Common myeloid progenitor, CD34-positive (primary cell): ENCODE measurements at places on chromosomes 11 and 22.

DNA sequence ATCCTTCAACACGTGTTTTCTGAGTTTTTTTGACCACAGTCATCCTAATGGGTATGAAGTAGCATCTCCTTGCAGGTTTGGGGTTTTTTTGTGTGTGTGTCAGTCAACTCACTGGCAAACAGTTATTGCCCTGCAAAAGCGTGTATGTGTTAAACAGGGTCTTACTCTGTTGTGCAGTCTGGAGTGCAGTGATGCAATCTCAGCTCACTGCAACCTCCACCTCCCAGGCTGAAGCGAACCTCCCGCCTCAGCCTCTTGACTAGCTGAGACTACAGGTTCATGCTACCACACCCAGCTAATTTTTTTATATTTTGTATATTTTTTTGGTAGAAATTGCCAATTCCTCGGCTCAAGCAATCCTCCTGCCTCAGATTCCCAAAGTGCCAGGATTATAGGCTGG, 15.4 kb downstream of the CELSR1 start:
- peaks cover 9% of the 10 kb centered on the region for H3K27me3 ChIP-seq
- DNase-seq: no peak
- no peaks in the 10 kb centered on the region for H3K4me1 ChIP-seq
- no peaks in the 10 kb centered on the region for H3K36me3 ChIP-seq
- no peak overlapping the region for H3K4me3 ChIP-seq

GRCh38 chr22:37971475-37972434, 12.6 kb downstream of the SOX10 start:
- H3K4me1 ChIP-seq: no peaks in the 10 kb centered on the region
- DNase-seq: no peak
- H3K4me3 ChIP-seq: no peak overlapping the region

DNA sequence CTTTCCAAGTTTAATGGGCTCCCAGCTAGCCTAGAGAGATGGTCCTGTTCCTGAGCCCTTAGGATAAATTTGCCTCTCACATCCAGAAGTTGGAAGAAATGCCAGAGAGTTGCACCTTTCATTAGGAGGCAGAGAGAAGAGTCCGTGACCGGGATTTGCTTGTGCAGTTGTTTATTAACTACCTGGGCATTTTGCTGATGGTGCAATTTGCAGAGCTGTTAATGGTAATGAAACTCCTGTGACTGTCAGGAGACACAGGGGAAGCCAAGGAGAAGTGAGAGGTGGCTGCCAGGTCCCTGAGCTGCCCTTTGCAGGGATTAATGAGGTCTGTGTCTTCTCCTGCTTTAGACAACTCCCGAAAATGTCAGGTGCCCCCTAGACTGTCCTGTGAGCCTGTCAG, 69.1 kb upstream of the B3GAT1 start:
- no peaks in the 10 kb centered on the region for H3K36me3 ChIP-seq
- H3K4me3 ChIP-seq: no peak overlapping the region
- H3K27me3 ChIP-seq: peaks cover 4% of the 10 kb centered on the region
- H3K4me1 ChIP-seq: no peaks in the 10 kb centered on the region

- peak; percentile 93 for DNase-seq
- peak overlapping the region; percentile 82 for H3K27ac ChIP-seq
- H3K4me3 ChIP-seq: no peak overlapping the region
- H3K36me3 ChIP-seq: no peaks in the 10 kb centered on the region
Observed at GRCh38 chr11:76588455-76589325, 81.9 kb downstream of the LRRC32 start.

GRCh38 chr11:122863704-122864326, 18.7 kb upstream of the JHY start:
- no peak overlapping the region for H3K4me3 ChIP-seq
- no peaks in the 10 kb centered on the region for H3K27me3 ChIP-seq
- peak; percentile 72 for DNase-seq
- no peak overlapping the region for H3K27ac ChIP-seq
- no peaks in the 10 kb centered on the region for H3K36me3 ChIP-seq

DNA sequence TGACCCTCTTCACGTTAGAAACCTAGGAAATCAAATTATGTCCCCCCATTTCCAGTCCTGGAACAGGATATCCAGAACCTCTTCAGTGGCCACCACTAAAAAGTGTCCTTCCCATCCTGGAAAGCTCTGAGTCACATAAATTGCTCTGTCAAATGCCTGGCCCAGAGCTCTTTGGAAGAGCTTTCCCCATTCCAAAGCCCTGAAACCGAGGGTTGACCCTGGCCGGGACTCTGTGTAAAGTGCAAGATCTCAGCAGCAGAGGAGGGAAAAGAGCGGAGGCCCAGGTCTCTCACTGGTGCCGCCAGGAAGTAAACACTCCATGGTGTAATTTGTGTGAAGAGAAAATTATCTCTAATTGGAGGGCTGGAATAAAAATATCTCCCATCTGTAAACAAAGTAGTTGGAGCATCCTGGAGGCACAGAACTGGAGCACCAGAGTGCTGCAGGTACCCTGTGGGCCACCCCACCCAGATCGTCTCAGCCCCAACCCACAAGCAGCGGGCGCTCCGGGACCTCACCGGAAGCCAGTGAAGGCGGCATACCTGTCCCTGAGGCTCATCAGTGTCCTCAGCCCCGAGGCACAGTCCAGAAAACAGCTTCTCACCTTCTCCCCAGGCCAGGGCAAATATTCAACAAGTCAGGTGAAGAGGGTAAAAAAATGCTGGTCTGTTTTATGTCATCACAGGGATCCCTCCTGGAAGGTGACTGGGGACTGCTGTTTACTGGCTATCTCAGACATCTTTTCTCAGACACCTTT, 4.7 kb upstream of the JAM3 start:
- H3K27me3 ChIP-seq: no peaks in the 10 kb centered on the region
- H3K27ac ChIP-seq: no peak overlapping the region
- H3K4me3 ChIP-seq: no peak overlapping the region
- H3K4me1 ChIP-seq: peaks cover 24% of the 10 kb centered on the region
- H3K36me3 ChIP-seq: no peaks in the 10 kb centered on the region
- no peak for DNase-seq

GRCh38 chr11:100918551-100919500, 210.8 kb downstream of the PGR start:
- H3K4me1 ChIP-seq: no peaks in the 10 kb centered on the region
- DNase-seq: no peak
- no peaks in the 10 kb centered on the region for H3K27me3 ChIP-seq
- no peaks in the 10 kb centered on the region for H3K36me3 ChIP-seq

GRCh38 chr22:23281406-23282088, 101.2 kb downstream of the BCR start:
- no peak overlapping the region for H3K27ac ChIP-seq
- no peaks in the 10 kb centered on the region for H3K27me3 ChIP-seq
- DNase-seq: peak; percentile 84
- H3K4me1 ChIP-seq: peaks cover 11% of the 10 kb centered on the region
- peaks cover 14% of the 10 kb centered on the region for H3K36me3 ChIP-seq
- H3K4me3 ChIP-seq: peak overlapping the region; percentile 24

- H3K36me3 ChIP-seq: no peaks in the 10 kb centered on the region
- no peak overlapping the region for H3K27ac ChIP-seq
- H3K4me1 ChIP-seq: no peaks in the 10 kb centered on the region
- no peak overlapping the region for H3K4me3 ChIP-seq
- H3K27me3 ChIP-seq: no peaks in the 10 kb centered on the region
- no peak for DNase-seq
Observed at GRCh38 chr11:38411149-38411548, 1813.1 kb upstream of the RAG2 start.

- no peak overlapping the region for H3K4me3 ChIP-seq
- H3K36me3 ChIP-seq: no peaks in the 10 kb centered on the region
- H3K27ac ChIP-seq: no peak overlapping the region
- peaks cover 16% of the 10 kb centered on the region for H3K4me1 ChIP-seq
- H3K27me3 ChIP-seq: peaks cover 8% of the 10 kb centered on the region
- no peak for DNase-seq
Observed at GRCh38 chr22:41928593-41929417, 2.2 kb upstream of the TNFRSF13C start.

DNA sequence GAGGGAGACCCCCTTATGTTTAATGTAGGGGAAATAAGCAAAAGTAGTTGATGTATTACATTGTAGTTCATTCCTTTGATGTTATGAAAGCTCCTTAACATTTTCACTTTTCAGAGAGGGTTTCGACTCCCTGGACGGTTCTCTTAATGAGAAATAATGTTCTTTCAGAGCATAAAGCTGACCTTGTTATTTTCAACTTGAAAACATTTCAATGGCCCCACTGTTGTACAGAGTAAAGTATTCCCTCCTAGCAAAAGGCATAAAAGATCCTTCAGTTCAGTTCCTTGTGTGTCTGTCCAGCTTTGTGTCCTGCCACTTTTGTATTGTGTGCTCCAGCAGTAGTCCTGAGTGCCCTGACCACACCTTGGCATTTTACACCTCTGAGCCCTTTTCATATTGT, 63.9 kb downstream of the UVRAG start:
- H3K27me3 ChIP-seq: no peaks in the 10 kb centered on the region
- no peak overlapping the region for H3K27ac ChIP-seq
- H3K36me3 ChIP-seq: peaks cover 7% of the 10 kb centered on the region
- H3K4me1 ChIP-seq: peaks cover 22% of the 10 kb centered on the region
- DNase-seq: no peak

GRCh38 chr11:57792870-57793269, 31.3 kb downstream of the CTNND1 start:
- no peaks in the 10 kb centered on the region for H3K27me3 ChIP-seq
- peak; percentile 44 for DNase-seq
- H3K27ac ChIP-seq: no peak overlapping the region
- peak overlapping the region; percentile 16 for H3K4me3 ChIP-seq

DNA sequence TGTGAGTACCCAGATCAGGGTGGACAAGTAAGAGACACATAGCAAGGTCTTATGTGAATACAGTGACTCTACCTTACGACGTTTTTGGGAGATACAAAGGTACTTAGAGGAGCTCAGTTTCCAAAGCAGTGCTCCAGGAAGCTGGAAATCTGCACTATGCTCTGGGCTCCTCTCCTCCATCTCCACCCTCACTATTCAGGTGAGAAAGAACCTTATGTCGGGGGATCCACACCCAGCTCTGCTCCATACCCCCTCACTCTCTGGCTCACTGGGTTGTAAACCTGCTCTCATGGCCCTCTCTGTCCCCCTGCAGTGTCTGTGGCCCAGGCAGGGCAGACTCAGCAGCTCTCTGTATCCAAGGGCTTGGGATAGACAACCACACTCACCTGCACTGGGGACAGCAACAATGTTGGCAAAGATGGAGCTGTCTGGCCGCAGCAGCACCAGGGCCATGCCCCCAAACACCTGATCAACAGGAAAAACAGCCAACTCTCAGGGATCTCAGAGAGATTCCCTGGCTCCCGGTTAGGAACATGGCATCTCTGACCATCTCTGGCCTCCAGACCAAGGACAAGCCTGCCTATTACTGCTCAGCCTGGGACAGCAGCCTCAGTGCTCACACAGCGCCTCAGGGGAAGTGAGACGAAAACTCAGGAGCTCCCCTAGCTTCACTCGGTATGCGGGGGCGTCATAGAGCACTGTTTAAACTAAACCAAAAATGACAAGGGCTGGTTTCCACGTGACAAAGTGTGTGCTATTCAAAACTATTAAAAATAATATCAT, 60.9 kb upstream of the TOP3B start:
- H3K4me3 ChIP-seq: no peak overlapping the region
- no peak overlapping the region for H3K27ac ChIP-seq
- H3K36me3 ChIP-seq: no peaks in the 10 kb centered on the region
- no peaks in the 10 kb centered on the region for H3K4me1 ChIP-seq
- no peaks in the 10 kb centered on the region for H3K27me3 ChIP-seq

- H3K27me3 ChIP-seq: no peaks in the 10 kb centered on the region
- H3K4me3 ChIP-seq: peak overlapping the region; percentile 39
- H3K27ac ChIP-seq: no peak overlapping the region
- DNase-seq: peak; percentile 90
Observed at GRCh38 chr11:68282141-68282860, 10.5 kb upstream of the C11orf24 start.

- H3K4me3 ChIP-seq: no peak overlapping the region
- peaks cover 11% of the 10 kb centered on the region for H3K4me1 ChIP-seq
- H3K36me3 ChIP-seq: no peaks in the 10 kb centered on the region
- no peak for DNase-seq
- no peak overlapping the region for H3K27ac ChIP-seq
Observed at GRCh38 chr22:24593836-24594568, 1.1 kb upstream of the LRRC75B start.

- no peaks in the 10 kb centered on the region for H3K36me3 ChIP-seq
- no peak overlapping the region for H3K27ac ChIP-seq
- no peak overlapping the region for H3K4me3 ChIP-seq
- no peaks in the 10 kb centered on the region for H3K27me3 ChIP-seq
- DNase-seq: no peak
Observed at GRCh38 chr11:103633819-103634590, 402.4 kb upstream of the DDI1 start.
